EL (cell line): ENCODE measurements at places on chromosomes 7 and 10.
A peak's percentile ranks its signal among the peaks of the same experiment; 100 is the strongest.

DNA sequence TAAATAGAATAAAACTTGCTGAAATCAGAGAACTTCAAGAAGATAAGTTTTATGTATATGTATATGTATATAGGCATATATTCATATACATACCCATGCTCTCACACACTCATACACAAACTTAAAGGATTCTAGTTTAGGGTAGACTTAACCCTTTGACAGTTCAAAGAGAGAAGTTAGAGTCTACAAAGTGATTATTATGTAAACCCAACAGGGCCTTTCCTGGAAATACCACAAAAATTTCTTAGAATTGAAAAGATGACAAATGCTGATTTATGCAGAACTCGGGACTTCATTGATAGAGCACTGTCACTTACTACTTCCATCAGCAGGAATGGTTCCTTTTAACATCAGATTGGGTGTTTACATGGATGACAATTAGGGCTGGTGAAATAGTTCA lies 763.5 kb downstream of the AUTS2 start:
- DNase-seq, result no peak

DNA sequence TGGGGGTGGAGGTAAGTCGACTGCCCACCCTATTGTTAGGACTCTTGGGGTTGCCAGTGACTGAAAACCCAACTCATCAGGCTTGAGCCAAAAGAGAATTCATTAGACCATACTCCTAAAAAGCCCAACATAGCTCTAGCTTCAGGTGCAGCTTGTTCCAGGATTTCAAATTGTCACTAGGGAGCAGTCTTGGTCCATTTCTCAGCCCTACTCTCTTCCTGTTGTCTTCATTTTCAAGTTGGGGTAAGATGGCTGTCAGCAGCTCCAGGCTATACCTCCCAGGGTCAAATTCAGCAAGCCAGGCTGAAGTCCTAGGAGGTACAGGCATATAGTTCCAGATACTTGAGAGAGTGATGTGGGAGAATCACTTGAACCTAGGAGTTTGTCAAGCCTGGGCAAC lies 14.9 kb upstream of the COL13A1 start:
- DNase-seq, result peak; percentile 61

- no peak for DNase-seq
Measured at GRCh38 chr10:70952921-70953320, 64.6 kb upstream of the PCBD1 start.

DNA sequence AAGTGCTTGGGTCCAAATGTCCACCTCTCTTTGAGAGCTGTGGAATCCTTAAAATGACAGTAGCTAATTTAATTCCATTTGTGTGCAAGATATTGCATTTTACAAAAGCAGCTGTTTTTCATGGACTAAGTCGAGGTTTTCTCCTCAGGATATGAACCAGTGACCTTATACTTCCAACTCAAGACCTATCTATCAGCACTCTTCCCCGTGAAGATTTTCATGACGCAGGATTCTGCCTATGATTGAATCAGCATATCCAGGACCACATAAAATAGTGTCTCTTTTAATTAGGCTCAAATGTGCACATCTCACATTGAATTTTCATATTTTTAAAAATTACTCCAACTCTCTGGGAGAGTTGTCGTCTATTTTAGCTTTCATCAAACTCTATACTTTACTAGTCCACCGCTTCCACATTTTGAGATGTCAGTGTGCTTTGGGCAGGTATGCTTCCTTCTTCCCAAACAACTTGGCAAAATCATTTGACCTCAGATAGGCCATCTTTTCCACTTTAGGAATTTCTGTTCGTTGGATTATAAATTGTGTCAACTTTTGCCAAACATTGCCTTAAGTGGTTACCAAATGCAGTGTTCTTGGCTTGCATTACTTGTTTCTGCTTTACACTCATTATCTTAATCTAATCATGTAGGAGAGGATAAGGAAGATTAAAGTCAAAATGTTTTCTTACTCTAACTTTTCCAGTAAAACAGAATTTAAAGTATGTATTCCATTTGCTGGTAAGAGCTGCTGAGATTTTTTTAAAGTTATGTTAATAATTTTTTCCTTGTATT lies 39.4 kb downstream of the SEMA3A start:
- no peak for DNase-seq

GRCh38 chr7:2594599-2594998 lies 35.8 kb downstream of the IQCE start:
- DNase-seq, result no peak

DNA sequence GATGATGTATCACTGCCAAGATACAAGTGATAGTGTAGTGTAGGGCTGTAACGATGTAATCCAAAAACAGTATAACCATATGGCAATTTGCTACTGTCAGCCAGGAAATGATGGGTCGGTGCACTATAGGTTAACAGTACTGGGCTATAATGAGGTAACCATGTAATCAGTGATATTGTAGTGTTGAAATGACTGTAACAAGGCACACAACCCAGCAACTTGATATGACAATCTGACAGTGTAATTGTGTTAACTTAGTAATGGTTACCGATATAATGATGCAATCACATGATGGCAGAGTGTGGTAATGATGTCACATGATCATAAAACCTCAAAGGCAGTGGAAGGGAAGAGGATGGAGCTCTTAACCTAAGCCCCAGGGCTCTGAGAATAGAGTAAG lies 73.8 kb upstream of the SLF2 start:
- DNase-seq, result no peak

GRCh38 chr7:50156706-50157105 lies 63.7 kb upstream of the ZPBP start:
- DNase-seq, result no peak

DNA sequence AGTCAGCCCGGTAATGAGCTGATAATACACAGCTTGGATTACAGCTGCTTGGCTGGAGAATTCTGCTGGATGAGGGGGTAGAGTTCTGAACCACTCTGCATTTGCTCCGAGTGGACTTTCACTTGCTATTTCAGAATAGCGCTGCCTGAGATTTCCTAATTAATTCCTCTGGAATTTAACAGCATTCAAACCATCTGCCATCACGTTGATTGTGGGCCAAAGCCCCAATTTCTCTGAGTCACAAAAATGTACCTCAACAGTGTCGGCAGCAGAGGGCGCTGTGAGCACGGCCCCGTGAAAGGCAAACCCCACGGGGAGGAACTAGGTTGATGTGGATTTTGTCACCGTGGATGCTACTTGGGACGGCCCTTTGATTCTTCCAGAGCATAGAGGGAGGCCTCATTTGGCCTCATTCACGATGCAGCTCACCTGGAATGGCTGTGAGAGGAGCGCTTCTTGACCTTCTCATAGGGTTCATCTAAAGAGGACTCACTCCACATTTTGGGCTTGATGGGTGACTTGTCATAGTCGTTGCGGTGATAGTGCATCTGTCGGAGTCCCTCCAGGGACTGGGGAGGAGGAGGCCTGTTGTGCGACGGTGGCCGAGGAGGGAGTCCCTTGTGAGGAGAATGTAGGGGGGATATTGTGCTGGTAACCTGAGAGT lies 73.3 kb downstream of the PRPF18 start:
- DNase-seq, result peak; percentile 63

DNA sequence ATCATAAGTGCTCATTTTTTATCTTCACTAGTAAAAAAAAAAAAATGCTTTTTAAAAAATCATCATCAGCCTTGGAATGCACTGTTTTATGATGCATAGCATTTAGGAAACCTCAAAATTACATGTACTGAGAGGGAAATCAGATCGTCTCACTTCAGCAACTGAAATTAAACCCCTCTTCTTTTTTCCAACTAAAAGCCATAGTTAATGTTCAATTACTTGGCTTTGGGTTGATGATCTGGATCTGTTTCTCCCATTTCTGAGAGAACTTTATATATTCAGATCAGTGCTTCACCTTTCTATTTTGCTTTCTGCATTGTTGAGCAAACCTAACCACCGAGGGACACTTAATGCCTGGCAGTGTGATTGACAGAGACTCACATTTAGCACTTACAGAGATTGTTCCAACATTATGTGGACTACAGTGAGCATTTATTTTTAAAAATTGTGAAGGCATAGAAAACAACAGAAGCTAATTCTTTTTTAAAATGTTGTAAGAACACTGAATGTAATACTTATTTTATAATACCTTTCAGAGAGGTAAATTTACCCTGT lies 678.4 kb downstream of the PHTF2 start:
- no peak for DNase-seq

- peak; percentile 82 for DNase-seq
Measured at GRCh38 chr7:155291045-155291530, 6.6 kb upstream of the INSIG1 start.

GRCh38 chr10:35696392-35697287 lies 54.5 kb upstream of the FZD8 start:
- DNase-seq, result no peak

DNA sequence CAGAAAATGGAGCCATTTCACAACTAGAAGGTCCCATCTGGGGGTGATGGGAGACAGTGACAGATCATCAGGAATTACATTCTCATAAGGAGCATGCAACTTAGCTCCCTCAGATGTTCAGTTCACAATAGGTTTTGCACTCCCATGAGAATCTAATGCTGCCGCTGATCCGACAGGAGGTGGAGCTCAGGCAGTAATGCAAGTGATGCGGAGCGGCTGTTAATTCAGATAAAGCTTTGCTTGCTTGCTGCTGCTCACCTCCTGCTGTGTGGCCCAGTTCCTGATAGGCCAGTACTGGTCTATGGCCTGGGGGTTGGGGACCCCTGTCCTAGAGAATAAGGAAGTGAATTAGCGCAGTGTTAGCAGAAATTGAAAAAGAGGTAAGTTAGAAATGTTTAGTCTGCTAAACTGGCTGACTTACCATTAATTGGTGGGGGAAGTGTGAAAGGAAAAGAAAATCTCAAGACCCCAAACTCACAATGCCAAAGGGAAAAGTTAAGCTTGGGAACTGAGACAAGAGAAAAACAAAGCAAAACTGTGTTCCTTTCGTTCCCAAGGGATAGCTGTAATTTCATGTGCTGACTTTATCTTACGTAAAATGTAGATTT lies 76.4 kb downstream of the LYZL2 start:
- DNase-seq, result no peak

DNA sequence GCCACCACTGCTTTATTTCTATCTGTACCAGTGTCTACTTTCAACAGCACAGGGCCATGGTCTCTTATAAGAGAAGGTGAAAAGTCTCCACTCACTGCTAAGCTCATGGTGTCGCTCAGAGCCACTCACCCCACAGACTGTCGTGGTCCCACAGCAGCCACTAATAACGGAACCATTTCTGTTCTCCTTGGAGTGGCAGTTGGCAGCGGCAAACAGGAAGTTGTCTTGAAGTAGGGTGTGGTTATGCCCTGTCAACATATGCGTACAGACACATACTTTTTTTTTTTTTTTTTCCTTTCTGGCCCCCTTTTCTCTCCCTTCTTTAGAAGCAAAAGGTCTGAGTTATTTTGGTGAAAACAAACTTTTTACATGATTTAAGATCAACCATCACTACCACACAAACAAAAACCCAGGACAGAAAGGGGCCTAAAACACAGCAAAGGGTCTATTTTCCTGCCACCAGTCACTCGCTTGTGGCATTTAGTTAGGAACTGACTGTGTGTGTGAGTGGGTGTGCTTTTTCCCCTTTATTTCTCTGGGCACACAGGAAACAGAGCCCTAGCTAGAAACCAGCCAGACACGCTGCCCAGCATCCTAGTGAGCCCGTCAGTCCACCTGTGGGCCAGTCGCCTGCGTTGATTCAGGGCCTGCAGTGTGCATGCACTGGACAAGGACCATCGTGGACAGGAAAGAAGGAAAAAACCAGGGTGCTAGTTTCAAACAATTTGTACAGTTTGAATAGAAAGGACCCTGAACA lies 96.7 kb upstream of the EFCAB10 start:
- DNase-seq, result no peak

DNA sequence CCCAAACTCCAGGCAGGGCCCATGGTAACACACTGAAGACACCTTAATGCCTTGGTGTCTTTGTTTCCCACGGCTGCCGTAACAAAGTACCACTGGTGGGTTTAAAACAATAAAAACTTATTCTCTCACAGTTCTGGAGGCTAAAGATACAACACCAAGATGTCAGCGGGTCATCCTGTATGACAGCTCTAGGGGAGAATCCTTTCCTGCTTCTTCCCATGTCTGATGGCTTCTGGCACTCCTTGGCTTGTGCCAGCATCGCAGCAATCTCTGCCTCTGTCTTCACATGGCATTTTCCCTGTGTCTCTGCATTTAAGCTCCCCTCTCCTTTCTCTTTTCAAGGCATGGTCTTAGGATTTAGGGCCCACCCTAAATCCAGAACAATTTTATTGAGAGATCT lies 33.1 kb downstream of the PRSS2 start:
- DNase-seq, result no peak

GRCh38 chr10:74924251-74924963 lies 98.0 kb downstream of the KAT6B start:
- DNase-seq, result peak; percentile 93

DNA sequence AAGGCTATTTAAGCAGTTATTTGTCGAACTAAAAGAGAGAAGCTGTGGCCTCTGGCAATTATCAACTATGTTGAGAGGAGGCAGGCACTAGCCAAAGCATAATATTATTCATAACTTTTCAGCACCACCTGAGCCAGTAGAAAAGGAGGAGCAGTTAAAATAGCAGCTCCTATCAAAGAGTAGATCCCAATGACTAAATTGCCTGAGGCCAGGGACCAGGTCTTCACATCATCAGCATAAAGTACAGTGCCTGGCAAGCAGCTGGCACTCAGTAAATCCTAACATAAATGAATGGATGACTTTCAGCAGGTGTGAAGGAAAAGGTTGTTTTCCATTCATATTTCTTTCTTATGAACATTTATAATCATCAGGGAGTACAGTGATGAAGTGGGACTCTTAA lies 309.0 kb upstream of the IMMP2L start:
- DNase-seq, result no peak

DNA sequence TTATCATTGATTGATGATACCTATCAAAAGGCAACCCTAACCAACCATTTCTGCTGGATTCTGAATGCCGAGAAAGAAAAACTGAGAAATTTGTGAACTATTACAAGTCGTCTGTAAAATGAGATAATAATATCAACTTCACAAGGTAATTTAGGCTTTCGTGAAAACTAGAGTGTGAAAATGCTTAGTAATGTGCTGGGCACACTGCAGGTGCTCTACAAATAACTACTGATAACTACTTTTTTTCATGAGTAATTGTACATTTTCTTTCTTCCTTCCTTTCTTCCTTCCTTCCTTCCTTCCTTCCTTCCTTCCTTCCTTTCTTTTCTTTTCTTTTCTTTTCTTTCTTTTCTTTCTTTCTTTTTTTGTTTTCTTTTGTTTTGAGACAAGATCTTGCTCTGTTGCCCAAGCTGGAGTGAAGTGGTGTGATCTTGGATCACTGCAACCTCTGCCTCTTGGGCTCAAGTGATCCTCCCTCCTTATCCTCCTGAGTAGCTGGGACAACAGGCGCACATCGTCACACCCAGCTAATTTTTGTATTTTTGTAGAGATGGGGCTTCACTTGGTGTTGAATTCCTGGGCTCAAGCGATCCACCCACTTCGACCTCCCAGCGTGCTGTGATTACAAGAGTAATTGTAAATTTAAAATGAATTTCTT lies 42.9 kb downstream of the BMPR1A start:
- DNase-seq, result no peak

GRCh38 chr10:13684252-13684791 lies 97.6 kb downstream of the PRPF18 start:
- DNase-seq, result peak; percentile 72

DNA sequence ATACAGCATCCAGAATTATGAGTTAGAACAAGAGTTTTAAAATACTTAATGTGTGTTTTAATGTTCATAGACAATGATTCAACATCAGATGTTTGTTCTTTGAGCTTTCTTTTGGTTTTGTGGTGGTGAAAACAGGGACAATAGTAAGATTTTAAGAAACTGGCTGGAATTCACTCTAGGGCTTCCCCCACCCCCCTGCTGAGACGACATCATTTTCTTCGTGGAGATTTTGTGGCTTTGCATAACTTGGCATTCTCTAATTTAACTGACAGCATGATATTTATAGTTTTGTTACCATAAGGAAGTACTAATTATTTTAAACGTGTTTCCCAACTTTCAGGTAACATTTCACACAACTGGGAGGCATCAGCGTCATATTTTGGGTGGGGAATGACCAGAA lies 184.1 kb downstream of the BICC1 start:
- peak; percentile 44 for DNase-seq
